ENCODE measurements at places on chromosomes 11 and 22.

DNA sequence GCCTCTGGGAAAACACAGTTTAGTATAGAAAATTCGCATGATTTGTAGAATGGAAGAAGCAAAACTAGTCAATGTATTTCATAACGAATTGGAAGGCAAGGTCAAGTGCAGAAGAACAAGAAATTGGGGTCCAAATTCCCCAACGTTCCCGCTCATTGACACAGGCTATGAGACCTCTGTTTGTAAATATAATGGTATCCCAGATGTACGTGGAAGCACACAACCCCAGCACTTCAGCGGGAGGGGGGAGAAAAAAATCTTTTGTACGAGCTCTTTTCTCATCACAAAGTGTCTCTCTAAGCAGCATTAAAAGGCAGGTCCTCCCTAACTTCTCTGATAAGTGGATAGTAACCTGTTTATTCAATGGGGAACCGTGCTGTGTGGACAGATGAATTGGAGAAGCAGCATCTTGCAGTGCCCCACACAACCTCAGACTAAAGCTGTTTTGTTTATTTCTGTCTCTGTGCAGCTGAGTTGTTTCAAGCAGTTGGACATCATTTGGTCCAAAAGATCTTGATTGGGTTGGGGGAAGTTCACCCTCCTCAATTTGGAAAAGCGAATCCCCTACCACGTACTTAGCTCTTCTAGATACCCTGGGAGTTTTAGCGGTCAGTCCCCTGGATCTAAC, 1.1 kb upstream of the GAB2 start:
- no peak for DNase-seq

DNA sequence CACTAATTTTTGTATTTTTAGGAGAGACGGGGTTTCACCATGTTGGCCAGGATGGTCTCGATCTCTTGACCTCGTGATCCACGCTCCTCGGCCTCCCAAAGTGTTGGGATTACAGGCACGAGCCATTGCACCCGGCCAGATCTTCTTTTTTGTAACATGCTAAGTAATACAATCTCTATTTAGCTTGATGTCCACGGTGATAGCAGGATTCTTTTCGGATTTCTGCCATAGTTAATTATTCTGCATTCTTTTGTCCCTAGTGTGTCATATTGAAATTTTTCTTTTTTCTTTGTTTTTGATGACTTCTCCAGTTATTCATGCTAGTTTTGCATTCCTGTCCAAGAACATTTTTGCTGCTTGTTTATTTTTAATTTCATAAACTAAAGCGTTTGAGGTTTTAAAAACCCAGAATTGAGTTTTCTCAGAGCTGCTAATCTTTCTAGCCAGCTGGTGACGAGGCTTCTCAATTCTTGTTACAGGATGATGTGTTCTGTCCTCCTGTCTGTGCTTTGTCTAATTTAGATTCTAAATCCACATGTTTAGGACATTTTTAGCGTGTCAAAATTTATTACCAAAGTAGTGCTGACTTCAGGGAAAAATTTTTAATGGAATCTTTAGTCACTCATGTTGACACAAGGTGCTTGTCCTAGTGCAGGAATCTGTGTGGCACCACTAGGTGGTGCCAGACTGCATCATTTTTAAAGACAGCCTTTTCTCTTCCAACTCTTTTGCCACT, 21.8 kb downstream of the NF2 start:
- DNase-seq: peak; percentile 64

GRCh38 chr11:40228662-40229061, 1230.8 kb downstream of the LRRC4C start:
- no peak for DNase-seq

DNA sequence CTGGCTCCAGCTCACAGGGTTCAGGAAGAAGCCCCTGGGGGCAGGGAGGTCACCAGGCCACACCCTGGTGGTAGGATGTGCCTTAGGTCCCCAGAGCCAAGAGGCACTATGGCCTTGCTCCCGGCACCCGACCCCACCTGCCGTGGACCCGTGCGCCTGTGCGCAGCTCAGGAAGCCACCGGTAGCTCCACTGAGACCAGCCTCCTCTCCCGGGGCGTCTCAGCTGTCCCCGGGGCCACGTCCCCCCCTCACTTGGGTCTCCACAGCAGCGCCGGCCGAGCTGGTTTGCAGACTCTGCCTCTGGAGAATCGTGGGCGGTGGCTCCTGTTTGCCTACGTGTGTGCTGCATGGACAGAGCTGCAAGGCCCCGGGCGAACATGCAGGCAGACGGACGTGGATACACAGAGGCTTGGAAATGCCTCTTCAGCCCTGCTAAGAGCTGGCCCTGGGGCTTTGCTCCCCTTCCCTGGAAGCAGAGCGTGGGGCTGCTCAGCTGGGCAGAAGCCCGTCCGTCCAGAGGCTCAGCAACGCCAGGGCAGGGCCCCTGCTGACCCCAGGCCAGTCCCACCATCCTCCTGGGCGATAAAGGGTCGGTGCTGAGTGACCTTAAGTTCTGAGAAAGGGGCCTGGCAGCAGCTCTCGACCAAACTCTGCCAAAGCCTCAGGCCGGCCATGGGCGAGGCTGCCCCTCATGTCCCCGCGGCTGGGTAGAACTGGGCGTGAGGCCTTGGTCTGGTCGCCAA, 15.3 kb upstream of the MUC5B start:
- no peak for DNase-seq

- no peak for DNase-seq
These were observed 964.5 kb upstream of the CHORDC1 start for GRCh38 chr11:91187314-91187713.

GRCh38 chr11:64562723-64563351, 28.2 kb upstream of the SLC22A12 start:
- DNase-seq: no peak

DNA sequence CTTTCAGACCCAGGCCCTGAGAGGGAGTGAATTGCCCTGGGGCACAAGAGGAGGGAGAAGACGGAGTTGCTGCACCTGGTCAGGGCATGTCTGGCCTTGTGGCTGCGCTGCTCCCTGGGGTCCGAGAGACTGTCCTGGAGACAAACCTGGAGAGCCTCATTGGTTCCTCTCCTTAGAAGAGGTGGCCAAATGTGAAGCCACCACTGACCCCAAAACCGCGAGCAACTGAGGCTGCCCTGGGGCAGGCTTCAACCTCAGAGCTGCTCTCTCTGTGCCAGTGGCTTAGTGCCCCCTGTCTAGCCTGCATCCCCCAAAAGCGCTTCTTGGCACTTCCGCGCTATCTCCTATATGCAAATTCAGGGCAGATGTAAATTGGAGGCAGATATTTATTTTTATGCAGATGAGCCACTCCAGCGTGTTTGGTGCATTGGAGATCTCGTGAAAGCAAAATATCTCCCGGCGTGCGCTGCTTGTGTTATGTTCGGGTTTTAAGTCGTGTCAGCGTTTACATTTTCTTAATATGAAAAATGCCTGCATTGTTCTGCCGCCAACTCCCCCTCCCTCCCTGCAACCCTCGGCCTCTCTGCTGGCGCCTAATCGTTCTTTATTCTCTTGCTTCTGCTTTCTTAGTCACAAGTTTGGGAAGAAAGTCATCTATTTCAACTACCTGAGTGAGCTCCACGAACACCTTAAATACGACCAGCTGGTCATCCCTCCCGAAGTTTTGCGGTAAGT, 69.5 kb downstream of the ARHGAP8 start:
- DNase-seq: no peak

GRCh38 chr11:11841116-11841722, 553 bp upstream of the USP47 start:
- DNase-seq: no peak

DNA sequence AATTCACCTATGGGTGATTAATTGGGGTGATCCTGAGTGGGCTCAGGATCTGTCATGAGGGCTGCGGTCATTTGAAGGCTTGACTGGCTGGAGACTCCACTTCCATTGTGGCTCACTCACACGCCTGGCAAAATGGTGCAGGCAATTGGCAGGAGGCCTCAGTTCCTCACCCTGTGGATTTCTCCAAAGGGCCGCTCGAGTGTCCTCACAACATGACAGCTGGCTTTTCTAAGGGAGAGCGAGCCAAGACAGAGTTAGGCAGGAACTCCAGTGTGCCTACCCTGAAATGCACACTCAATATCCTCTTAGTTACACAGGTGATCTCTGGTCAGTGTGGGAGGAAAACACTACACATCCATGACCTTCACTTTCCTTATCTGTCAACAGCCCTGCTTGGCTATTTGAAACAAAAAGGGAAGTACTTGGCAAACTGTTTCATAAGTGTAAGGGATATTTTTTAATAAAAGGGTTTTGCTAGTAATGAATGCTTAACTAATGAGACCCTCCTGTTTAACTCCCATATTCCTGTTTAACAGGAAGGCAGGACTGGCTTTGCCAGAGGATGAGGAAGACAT, 25.7 kb downstream of the OSBP2 start:
- no peak for DNase-seq

GRCh38 chr22:40183029-40183581, 5.4 kb downstream of the TNRC6B start:
- peak; percentile 21 for DNase-seq

GRCh38 chr22:17164392-17165024, 5.4 kb upstream of the HDHD5 start:
- DNase-seq: no peak

DNA sequence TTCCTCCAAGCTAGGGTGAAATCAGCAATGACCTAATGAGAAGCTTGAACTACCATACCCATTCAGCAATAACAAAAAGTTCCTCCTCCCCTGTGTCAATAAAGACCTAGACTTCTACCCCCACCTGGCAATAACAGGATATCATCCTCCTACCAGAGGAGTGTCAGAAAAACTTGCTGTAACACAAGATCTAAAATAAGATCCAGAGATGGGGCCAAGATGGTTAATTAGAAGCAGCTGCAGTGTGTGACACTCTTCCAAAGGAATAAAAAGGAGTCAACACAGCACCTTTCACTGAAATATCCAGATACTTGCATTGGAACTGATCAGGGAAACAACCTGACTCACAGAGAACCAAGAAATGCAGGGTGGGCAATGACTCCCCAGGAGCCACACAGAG, 84.4 kb upstream of the ARHGAP42 start:
- DNase-seq: no peak

DNA sequence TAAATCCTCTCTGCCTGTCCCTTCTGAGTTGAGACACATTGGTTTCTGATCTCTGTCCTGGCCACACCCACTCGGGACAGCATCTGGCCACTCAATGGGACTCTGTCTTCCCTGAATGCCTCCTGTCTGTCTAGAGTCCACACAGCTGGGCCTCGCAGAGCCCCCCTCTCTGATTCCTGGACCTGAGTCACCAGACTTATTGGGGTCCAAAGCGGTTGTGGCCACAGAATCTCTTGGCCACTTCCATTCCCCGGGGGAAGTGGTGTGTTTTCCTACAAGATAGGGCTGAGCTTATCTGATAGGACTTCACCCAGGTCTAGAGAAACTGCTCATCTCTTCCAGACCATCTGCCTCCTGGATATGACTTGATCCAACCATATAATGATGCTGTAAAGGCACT, 57.4 kb upstream of the WNT11 start:
- no peak for DNase-seq

Measured in CD4-positive, CD25-positive, alpha-beta regulatory T cell (primary cell).